ENCODE measurements at places on chromosomes 7 and 10.

GRCh38 chr7:49839863-49840645, 66.6 kb downstream of the VWC2 start:
- DNase-seq = no peak

DNA sequence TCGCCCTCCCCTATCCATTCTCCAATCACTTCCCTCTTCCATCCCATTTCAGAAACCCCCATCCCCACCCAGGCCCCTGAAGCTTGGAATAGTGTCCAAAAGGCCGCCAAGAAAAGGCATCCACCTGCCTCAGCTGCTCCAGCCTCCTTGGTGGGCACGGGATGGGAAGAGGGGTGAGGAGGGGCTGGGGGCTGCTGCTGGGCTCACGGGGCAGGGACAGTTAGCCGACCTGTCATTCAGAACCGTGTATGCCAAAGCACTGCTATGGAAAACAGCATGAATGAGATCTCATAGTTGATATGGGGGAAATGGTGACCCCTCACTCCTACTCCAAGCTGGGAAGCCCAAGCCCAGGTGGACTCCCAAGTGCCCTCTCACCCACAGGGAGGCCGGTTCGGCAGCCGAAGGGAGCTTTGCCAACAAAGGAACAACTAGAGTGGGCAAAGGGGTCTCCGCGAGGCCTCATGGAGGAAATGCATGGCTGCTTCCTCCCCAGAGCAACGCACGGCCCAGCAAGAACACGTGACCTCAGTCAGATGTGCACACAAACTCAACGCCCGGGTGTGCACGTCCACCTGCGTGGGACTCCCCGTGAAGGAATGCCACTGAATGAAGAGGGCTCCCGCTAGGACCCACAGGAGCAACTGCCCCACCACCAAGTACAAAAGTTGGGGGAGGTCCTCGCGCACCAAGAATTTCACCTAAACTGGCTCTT, 52.5 kb downstream of the EBF3 start:
- DNase-seq = no peak

- DNase-seq = no peak
Measured at GRCh38 chr10:114405011-114405350, 679 bp upstream of the AFAP1L2 start.

DNA sequence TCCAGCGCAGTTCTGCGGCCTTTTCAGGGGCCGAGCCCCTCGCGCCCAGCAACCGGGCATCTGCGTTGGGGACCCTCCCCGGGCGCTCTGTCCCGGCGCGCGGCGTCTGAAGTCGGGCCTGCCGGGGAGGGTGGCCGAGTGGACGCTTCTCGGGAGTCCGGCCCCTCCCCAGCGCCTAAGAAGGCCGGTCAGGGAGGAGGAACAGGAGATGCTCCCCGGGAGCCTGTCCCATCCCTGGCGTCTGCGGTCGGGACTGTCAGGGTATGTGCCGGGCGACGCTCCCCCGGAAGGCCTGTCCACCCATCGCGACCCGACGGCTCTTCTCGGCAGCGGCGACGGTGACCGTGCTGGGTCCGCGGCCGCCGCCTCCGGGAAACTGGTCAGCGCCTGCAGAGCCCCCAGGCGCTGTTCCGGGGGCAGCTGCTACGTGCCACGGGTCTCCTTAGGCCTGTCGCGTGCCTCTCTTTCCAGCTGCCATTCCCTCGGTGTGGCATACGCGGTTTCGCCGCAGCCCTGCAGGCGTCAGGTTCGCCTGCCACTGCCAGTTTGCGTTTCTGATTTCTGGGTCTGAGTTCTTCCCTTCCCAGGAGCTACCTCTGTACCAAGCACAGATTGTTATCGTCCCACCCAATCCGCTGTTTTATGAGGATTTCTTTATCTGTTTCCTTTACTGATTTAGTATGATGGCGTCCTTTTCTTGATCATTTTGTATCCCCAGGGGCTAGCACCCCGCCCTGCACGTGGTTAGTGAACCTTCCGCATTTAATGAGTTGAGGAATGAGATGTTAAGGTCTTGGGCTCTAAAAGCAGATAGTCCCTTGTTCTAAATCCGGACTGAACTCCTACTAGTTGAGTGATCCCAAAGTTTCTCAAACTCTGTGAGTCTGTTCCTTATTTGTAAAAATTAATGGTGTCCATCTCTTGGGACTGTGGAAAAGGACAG, 782 bp downstream of the IFIT5 start:
- no peak for DNase-seq

DNA sequence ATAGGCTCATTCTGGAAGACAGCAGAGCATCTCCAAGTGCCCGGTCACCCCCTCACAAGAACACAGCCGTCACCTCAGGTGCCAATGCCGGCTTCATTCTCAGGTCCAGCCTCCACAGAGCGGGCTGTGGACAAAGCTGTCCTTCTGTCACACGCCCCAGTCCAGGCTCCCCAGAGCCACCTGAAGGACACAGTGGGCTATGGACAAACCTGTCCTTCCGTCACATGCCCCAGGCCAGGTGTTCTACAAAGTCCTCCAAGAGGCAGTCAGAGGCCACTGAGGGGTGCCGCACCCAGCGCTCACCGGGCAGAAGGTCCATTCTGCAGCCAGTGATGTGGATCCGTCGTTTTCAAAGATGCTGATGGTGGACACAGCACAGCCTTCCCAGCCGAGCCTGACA, 173.2 kb upstream of the PPP2R2D start:
- no peak for DNase-seq

DNA sequence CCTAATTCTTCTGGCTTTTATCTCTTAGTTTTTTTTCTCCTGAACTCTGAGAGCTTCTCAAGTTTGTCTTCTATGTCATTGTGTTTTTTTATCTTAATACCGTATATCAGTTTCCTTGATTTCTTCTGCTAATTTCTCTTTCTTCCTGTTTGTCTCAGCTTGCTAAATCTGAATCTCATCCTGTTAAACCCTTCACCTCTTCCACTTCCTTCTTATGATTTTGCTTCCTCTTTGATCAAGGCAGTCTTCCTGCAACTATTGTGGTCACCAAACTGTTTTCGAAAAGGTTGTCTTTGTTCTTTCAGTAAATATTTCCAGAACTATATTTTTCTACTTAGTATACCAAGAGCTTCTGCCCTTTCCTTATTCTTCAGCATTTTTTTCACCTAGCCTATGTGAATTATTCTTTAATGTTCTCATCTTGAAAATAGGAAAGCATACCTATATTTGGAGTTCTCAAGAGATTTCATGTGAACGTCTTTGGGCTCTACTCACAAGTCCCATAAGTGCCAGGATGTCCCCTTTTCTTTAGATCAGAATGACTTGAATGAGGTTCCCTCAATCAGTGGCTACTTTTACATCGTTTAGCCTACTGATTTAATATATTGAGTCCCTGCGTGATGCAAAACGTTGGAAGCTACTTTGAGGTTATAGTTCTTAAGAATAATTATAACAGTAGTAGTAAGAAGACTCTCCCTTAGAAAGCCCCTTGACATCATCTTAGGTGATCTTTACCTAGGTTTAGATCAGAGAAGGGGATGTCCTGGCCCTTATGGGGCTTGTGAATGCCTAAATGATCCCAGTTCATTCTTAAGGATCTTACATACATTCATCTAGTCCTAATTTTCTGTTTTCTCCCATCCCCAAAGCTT, 415.4 kb upstream of the AUTS2 start:
- DNase-seq = no peak

- no peak for DNase-seq
Measured at GRCh38 chr10:126930883-126931503, 25.8 kb downstream of the DOCK1 start.

- DNase-seq = no peak
Measured at GRCh38 chr10:29667191-29667590, 32.4 kb upstream of the SVIL start.

GRCh38 chr10:42954766-42955492, 121.9 kb upstream of the RET start:
- DNase-seq = no peak

GRCh38 chr7:16838386-16838785, 33.6 kb upstream of the AGR2 start:
- no peak for DNase-seq

DNA sequence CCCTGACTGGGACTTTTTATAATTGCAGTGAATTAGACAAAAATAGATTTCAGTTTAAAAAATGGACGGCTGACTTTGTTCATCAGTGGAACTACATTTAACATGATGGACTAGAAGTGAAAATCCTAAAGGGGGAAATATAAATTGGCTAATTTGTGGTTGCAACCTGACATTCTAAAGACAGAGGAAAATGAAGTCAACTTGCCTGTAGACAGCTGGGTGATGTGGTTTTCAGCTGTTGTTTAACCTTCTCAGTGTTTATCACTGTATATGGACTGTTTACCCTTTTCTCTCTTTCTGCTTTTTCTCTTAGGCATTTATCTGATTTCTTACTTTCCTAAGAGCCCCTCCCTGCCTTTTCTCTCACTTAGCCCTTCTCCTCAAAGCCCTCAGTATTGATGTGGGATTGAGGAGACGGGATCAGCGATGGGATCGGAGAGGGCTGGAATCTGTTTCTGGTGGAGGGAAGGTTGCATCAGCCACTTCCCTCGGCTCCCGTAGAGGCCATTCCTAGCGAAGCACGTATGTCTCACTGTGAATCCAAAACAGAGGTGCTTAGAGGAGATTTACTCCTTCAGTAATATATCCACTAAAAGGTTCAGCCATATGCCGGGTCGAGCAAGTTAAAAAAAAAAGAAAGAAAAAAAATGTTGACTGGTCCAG, 109.0 kb upstream of the KLF6 start:
- no peak for DNase-seq

DNA sequence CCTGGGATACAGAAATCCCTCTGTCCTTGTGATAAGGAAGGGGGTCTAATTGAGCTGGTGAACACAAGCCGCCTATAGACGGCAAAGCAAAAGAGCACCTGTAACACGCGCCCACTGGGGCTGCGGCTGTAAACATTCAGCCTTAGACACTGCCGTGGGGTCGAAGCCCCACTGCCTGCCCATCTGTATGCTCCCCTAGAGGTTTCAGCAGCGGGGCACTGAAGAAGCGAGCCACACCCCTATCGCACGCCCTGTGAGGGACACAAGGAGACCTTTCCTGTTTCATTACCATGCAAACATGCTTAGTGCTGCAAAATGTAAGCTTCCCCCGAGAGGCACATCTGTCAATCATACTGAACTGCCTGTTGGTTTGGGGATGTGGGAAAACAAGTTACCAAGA, 82.1 kb downstream of the NRP1 start:
- DNase-seq = no peak

GRCh38 chr7:78912781-78913180, 540.7 kb downstream of the MAGI2 start:
- no peak for DNase-seq

DNA sequence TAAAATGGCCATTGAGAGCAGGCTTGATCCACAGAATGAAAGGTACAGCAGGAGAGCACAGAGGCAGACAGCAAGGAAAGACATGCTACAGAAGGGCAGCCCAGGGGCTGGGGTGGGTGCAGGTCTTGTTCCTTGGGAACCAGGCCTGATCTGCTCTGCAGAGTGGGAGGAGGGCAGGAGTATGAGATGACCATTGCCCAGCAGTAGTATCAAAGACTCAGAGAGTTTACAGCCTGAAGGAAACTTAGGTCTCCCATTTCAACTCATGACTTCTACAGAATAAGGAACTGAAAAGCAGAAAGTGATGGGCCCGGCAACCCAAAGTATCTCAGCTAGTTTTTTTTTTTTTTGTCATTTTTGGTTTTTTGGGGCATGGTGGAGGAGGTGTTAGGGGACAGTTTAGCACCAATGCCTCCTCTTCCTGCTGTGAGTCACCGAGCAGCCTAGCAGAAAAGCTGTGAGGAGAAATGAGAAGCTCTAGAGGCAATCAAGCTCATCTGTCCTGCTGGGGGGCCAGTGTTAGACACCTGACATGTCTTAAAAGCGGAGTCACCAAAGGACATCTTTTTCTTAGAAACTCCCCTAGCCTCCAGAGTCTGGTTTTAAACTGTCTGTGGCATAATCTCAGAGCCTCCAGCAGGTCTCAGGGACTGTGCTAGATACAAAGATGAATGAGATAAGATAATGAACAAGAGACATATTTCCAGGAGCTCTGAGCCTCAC, 34.3 kb upstream of the HERPUD2 start:
- DNase-seq = no peak

- DNase-seq = no peak
Measured at GRCh38 chr10:59085711-59086502, 90.5 kb upstream of the PHYHIPL start.

DNA sequence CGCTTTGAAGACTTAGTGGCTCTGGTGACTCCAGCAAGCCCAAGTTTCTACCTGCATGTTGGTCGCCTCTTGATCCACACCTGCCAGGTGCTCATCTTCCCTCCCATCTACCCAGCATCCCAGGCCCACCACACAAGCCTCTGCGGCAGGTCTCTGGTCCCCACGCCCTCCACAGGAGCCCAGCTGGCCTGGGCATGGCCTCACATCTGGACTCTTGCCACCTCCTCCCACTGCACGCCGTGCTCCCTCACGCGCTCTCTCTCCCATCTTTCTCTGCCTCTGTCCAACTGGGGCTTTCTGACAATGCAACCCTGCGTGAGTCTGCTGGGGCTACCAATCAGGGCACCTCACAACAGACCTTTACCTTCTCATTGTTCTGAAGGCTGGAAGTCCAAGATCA, 50.2 kb upstream of the FGFR2 start:
- DNase-seq = no peak

DNA sequence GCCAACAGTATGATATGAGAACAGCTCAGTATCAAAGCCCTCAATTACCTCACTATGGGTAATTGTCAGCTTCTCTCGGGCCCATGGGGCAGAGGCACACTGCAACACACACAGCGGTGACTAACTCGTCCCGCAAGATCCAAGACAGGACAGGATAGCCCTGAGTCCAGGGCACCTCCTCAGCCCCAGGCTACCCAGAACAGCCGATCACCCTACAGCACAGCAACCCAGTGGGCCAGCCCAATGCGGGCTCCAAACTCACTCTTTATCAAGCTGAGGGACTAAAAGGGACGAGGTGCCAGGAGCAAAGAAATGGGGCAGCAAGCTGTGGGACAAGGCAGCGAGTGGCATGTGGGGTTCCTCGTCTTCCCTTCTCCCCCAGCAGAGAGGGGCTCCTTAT, 765.1 kb downstream of the GRID1 start:
- DNase-seq = no peak

DNA sequence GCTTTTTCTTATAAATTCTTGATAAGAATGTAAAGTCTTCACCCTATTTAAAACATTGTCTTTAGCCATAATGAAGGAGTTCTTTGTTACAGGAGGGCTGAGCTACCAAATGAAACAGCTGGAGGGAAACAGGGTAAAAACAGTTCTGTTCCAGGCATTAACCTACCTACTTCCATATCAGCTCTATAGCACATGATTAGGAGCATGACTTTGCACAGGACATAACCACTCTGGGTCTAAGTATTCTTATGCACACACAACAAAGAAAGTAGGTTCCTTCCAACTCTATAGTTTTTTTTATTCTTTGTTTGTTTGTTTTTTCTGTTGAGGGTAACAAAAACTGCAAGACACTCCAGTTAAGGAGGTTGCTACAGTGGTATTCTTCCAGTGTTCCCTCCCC, 52.7 kb downstream of the SCIN start:
- DNase-seq = no peak

- no peak for DNase-seq
Measured at GRCh38 chr7:47143339-47143738, 438.6 kb downstream of the TNS3 start.

DNA sequence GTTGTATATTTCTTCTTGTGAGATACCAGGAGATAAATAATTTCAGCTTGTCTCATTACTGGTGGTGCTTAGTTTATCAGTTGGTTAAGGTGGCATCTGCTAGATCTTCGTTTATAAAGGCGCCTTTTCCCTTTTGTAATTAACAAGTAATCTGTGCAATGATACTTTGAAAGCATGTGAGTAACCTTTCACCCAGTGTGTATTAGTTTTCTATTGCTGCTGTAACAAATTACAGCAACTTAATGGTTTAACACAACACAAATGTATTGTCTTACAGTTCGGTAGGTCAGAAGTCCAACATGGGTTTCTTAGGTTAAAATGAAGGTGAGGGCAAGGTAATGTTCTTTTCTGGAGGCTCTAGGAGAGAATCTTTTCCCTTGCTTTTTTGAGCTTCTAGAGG, 30.5 kb downstream of the KAT6B start:
- no peak for DNase-seq
